Cortex of kidney (tissue), 1 donor: ENCODE measurements at places on chromosomes 5 and 9.

- DNase-seq = no peak
These were observed 30.3 kb upstream of the STX17 start for GRCh38 chr9:99876190-99876589.

- no peak for DNase-seq
These were observed 577.9 kb downstream of the ISL1 start for GRCh38 chr5:51961154-51961562.

DNA sequence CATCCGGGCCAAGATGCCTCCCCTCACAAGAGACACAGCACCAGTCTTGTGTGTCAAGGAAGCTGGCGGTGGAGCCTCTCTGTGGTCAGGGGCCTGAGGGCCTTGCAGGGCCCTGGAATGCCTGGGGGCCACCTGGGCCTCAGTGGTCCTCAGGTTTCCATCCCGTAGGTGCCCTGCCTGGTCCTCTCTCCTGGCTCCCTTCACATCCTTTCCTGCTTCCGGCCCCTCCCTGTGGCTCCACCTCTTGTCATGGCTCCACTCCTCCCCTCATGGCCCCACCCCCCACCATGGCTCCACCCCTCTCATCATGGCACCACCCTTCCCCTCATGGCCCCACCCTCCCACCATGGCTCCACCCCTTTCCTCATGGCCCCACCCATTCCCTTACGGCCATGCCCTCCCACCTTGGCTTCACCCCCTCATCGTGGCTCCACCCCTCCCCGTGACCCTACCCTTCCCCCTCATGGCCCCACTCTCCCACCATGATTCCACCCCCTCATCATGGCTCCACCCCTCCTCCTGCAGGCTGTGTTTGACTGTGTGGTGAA lies 175.8 kb downstream of the CACNA1B start:
- DNase-seq = no peak

GRCh38 chr9:123990427-123990826 lies 21.1 kb upstream of the LHX2 start:
- DNase-seq = no peak

GRCh38 chr5:169648725-169649310 lies 11.7 kb downstream of the DOCK2 start:
- DNase-seq = no peak

GRCh38 chr5:150068961-150069645 lies 17.3 kb downstream of the CSF1R start:
- DNase-seq = no peak

- DNase-seq = no peak
These were observed 75.1 kb downstream of the TUSC1 start for GRCh38 chr9:25603106-25603505.

DNA sequence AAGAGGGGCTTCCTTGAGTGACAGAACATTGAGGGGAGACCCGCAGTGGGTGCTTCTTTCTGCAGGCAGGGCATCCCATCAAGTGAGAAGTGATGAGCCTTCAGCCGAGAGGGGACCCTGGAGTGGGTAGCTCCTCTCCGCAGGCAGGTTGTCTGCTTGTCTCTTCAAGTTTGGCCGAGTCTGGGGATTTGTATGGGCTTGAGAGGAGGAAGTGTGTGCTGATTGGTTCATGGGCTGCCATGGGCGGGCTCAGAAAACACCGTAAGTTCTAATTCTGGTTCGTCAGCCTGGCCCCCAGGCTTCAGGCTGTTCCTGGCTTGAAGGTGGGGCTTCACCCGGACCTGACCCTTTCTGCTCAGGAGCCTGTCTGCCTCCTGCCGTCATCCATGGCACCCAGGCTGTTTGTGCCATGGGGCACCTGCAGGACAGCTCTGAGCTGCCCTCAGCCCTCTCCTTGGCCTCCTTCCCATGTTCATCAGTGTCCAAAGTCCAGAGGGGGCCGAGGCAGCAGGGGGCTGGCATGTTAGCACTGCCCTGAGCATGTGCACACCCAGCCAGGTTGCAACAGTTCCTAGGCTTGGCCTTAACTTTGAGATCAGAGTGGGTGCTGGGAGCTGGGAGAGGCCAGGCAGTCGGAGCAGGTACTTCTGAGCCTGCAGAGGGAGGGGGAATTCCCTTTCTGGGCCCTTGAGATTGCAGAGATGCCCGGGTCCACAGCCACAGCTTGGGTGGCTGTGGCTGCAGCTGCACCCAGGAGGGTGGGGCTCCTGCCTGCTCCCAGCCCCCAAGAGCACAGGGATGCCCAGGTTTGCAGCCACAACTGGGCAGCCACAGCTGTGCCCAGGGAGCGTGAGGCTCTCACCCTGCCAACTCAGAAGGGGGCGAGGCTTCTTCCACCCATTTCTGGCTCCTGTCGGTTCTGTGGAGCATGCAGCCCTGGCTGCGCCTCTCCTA lies 13.5 kb upstream of the DHFR start:
- no peak for DNase-seq

GRCh38 chr5:63697811-63698210 lies 264.4 kb downstream of the HTR1A start:
- no peak for DNase-seq

DNA sequence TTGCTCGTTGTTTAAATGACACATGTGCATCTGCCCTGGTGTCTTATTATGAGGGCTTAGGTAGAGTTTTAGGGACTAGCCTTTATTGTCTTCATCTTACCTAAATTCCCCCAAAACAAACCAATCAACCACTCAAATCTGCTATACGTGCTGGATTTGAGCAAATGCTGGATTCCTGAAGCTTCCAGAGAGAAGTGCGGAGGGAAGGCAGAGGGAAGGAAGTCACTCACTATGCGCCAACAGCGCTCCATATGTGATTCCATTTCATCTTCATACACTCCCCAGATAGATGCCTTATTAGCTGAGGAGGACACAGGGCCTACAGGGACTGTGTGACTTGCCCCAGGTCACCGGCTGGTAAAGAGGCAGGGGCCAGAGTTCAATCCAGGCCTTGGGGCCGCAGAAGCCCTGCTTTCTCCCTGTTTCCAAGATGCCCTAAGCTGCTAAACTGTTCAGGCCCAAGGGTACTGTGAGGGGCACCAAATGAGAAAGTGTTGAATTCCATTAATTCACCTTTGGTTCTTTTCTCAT lies 63.5 kb downstream of the OTULIN start:
- no peak for DNase-seq

GRCh38 chr9:4742246-4742645 lies 1.2 kb upstream of the AK3 start:
- DNase-seq = no peak

- DNase-seq = no peak
These were observed 22.4 kb downstream of the SPINK5 start for GRCh38 chr5:148085977-148086705.

GRCh38 chr5:137667341-137667740 lies 68.5 kb downstream of the KLHL3 start:
- no peak for DNase-seq

DNA sequence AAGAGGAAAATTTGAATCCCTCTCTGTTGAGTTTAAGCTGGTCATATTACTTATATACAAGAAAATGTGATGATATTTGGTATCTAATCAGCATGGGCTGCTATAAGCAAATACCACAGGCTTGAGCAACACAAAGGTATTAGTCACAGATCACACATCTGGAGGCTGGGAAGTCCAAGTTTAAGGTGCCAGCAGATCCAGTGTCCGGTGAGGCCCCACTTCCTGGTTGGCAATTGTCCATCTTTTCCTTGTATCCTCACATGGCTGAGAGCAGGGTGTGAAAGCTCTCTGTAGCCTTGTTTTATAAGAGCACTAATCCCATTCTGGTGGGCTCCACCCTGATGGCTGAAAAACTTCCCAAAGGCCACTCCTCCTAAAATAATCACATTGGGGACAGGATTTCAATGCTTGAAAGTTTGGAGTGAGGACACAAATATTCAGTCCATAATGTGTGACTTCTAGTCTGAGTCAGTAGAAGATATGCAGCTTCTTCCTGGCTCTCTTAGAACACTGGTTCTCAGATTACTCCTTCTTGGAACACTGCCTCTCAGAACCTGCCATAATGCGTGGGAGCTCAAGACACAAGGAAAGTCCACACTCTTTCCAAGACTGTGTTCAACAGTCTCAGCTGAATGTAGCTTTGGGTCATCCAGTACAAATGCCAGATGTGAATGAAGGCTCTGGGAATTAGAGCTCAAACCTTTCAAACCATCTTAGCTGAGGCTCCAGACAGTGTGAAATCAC lies 124.1 kb downstream of the PRDM9 start:
- DNase-seq = no peak

GRCh38 chr9:122138560-122139268 lies 20.9 kb downstream of the NDUFA8 start:
- DNase-seq = no peak

DNA sequence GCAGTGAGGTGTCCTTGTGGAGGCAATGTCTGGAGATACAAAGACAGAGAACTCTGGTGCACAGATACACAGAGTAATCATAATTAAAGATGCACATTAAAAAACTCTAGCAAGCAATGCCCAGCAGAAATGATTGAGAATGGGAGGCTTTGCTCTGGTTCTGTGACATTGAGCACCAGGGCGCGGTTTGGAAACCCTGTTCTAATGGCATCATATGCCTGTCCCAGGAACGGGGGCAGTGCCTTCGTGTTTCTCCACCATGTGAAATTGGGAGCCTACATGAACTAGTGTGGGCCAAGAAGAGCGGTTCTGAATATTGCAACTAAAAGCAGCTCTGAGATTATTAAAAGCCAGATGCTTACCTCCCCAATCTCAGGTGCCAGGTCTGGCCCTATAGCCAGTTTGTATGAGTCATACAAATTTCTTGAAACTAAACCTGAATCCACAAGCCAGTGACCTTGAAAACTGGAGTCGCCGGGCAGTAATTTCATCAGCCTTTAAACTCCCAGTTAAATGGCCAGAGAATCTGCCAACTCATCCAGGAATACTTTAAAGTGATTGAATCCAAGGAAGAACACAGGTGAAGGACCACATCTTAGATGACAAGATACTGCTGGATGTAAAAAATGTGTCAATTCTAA lies 22.2 kb upstream of the CTSL start:
- DNase-seq = no peak

DNA sequence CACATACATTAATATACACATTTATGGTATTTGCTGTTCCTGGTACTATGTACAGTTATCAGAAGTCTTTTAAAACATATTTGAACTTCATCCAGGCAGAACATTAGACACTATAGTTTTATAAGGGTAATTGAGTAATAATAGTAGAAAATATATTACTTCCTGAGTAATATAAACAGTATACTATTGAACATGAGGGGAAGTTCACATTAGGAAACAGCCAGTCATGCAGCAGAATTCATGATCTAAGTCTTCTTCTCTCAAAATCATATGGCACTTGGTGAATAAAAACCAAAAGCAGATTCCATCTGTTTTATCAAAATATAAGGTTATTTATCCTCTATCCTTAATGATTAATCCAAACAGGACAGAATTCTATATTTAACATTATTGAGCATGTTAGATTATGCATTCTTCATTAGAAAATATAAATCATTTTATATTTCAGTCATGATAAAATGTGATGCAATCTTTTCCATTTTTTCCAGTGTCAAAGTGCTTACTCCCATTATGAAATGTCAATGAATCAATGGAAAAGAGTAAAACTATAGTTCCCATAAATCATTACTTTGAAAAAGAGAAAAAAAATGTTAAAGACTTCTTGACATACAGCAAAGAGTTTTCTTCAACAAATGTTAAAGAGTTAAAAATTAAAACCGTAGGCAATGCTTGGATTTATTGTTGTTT lies 584.3 kb upstream of the TUSC1 start:
- DNase-seq = no peak

DNA sequence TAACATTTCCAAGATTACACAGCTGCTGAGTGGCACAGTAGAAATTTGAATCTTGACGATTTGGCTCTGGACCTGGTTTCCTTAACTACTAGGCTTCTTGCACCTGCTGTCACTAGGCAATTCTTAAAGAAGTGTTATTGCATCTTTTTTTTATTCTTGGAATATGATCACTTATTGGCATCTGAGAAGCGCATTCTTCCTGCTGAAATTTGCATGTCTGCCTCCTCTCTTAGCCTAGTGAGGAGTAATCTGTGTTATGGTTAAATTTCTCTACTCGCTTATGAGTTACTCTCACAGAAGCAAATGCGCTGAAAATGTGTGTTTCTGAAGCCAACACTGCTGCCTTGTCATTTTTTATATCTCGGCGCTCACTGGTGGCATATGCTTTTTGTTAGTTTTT lies 89.3 kb downstream of the WDR41 start:
- no peak for DNase-seq

DNA sequence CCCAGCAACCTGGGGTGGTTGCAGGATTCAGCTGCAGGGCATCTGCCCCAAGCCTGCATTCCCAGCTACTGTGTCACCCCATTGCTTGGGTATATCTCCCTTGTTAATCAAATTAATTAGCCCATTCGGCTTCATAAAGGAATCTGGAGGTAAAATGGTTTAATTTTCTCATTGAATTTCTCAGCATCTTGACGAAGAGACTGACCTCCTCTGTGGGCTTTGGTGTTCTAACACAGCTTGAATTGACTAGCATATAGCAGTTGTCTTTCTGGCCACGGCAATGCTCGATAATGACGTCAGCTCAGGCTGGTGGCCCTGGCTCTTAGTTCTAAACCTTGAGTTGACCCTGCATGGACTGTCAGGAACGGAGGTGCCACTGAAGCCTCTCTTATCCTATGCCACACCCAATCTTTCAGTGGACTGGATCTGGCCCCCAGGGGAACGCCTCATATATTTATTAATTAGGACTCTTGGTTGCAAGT lies 72.4 kb downstream of the MSX2 start:
- no peak for DNase-seq

- DNase-seq = no peak
These were observed 61.7 kb upstream of the UBAC1 start for GRCh38 chr9:136022731-136023409.

DNA sequence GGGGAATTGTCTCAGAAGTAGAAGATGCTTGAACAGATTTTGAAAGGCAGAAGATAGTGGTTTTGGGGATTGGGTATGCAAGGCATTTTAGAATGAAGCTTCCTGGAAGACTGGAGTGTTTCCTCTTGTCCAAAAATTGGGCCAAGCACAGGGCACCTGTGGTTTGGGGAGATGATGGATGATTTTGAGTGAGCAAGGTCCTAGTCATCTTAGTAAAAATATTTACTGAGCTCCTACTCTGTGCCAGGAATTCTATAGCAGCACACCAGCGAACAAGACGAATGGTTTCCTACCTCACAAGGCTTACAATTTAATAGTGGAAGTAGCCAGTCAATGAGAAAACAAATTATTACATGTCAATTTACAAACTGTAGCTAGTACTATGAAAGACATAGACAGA lies 484.4 kb upstream of the KIF2A start:
- DNase-seq = no peak

DNA sequence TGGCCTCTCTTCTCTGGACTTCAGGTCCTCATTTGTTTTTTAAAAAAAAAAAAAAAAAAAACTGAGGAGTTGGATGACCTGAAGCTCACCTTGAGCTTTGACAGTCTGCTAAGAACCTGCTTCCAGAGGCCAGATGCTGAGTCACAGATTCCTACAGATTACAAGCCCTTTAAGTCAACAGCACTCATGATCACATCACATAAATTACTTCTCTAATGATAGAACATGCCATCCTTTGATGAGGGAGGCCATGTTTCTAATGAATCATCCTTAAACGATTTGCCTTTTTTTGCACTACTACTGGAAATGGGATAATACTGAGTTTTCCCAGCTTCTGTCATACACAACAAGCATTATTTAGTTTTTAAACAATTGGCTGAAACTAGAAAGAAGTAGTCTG lies 34.2 kb upstream of the MYOT start:
- no peak for DNase-seq

- DNase-seq = no peak
These were observed 230.3 kb downstream of the CRB2 start for GRCh38 chr9:123586275-123586674.
